A549 (cell line): ENCODE measurements at places on chromosomes 6 and 20.
A peak's percentile ranks its signal among the peaks of the same experiment; 100 is the strongest.

DNA sequence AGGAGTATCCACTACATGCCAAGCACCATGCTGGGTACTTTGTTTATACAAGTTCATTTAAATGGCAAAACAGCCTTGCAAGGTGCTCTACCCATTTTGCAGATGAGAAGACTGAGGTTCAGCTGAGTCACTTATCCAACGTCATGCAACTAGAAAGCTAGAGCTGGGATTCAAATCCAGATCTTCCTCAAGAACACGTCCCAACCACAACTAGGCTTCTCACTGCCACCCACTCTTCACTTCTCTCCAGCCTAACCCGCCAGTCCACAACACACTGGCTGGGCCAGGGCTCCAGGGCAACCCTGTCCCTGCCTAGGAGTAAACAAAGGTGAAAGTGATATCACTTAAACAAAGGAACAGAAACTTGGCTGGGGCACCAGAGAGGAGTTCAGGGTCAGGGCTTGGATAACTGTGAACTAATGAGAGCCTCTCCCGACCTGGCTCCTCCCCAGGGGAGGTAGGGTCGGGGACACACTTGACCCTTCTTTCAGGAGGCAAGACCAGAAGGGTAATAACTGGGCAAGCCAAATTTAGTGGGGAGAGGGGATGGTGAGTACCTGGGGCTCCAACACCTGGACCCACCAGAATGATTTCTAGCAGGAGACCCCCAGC lies 7.9 kb downstream of the SDC4 start:
- DNase-seq, result no peak

GRCh38 chr6:170005665-170006064 lies 254.2 kb downstream of the ERMARD start:
- DNase-seq, result no peak

DNA sequence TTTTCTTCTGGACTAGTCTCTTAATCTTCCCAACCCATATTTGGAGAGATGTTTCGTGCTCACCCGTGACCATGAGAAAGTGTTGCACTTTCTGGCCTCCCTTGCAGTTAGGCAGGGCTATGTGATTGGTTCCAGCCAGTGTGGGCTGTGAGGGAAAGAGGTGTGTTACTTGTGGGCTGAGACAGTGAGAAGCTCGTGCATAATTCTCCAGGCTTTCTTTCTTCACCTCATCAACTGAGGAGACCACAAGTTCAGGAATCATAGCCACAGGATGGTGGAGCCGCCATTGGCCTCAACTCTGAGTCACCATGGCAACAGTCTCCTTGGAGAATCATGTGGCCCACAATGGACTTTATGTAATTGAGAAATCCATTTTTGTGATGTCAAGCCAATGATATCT lies 57.5 kb upstream of the FUCA2 start:
- DNase-seq, result no peak

GRCh38 chr6:41724586-41725501 lies 10.6 kb downstream of the TFEB start:
- no peak for DNase-seq

GRCh38 chr6:52304983-52305390 lies 20.4 kb upstream of the MCM3 start:
- DNase-seq, result no peak

DNA sequence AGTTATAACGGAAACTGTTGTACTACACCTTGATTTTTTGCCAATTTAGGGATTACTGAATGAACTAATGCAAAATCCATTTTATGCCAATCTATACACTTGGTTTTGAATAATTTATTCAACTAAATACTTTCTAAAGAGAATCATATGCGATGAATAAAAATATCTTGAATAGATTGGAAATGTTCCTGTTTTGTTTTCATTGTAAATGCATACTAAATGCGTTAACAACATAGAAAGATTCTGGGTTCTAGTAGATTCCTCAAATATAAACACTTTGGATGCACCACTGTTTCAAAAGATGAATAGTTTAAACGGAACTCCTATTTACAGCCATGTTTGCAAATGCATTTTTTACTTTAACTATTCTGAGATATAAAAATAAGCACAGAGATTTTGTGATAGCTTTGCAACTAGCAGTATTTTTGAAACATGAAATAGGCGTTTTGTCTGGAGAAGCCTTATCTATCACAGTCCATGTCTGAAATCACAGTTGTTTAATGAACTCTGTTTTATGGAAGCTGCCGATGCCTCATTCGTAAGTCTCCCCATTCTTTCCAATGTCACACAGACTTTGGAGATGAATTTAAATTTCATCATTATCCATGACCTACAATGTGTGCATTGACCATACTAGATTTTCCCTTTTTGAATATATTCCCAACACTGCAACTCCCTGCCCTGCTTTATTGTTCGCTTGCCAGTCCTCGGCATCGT lies 277.7 kb upstream of the QKI start:
- no peak for DNase-seq

- no peak for DNase-seq
These were observed 131.5 kb upstream of the RALGAPA2 start for GRCh38 chr20:20843982-20844381.

GRCh38 chr6:149112976-149113375 lies 204.5 kb upstream of the TAB2 start:
- DNase-seq, result no peak

DNA sequence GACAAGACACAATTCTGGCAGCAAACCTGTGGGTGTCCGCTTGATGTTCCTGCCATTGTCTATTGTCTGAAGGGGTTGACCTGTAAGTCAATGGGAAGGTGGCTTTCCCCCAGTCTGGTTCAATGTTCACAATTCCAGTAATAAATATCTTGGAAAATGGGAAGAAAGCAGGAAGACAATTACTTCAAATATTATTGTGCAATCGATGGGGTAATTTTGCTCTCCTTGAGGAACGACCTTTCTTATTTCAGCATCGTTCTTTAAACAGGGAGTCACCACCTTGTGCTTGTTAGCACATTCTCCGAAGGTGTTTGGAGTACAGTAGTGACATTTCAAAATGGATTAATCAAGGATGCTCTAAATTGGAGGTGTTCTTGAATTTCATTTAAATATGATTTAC lies 136.9 kb downstream of the BTBD3 start:
- no peak for DNase-seq

- no peak for DNase-seq
These were observed 35.4 kb downstream of the FAM229B start for GRCh38 chr6:112122756-112123155.

- no peak for DNase-seq
These were observed 443.0 kb downstream of the PKHD1 start for GRCh38 chr6:51644426-51644825.

DNA sequence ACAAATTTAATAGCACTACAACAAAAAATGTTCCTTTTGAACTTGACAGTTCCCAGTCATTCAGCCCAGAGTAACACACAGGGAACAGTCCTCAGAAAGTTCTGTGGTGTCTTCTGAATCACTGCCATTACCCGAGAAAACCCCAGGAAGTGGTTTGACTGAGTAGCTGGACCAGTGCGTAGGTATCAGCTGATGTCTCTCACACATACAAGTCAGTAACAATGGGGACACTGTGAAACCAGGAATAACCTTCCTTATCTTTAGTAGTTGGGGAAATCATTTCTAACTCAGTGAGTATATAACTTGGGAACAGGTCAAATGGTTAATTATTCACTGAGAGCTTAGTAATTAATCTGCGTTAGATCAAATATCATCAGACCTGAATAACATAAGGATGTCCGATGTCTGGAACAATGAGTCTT lies 73.1 kb downstream of the HIVEP2 start:
- DNase-seq, result no peak

- no peak for DNase-seq
These were observed 68.5 kb downstream of the MAP3K5 start for GRCh38 chr6:136723780-136724179.

DNA sequence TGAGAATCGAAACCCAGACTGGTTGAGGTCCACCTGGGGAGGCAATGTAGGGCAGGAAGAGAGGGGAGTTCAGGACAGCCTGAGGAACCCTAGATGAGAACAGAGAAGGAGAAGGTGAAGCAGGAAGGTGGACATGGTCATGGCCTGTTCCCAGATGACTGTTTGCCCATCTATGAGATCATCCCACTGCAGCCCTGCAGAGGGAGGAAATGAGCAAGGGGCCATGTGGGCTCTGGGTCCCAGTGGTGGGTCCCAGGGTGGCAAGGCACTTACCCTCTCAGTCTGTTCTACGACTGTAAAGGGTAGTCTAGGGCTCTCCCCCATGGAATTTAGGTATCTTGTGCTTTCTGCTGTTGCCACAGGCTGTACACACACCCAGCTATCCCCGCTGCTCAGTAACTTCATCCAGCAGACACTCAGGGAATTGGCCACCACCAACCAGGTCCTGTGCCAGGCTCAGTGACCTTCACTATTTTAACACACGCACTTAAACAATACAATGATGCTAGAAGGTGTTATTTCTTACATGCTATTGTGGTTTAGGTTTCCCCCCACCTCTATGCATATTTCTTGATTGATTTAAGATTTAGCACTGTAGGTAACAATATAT lies 89.8 kb downstream of the TOX2 start:
- DNase-seq, result no peak

DNA sequence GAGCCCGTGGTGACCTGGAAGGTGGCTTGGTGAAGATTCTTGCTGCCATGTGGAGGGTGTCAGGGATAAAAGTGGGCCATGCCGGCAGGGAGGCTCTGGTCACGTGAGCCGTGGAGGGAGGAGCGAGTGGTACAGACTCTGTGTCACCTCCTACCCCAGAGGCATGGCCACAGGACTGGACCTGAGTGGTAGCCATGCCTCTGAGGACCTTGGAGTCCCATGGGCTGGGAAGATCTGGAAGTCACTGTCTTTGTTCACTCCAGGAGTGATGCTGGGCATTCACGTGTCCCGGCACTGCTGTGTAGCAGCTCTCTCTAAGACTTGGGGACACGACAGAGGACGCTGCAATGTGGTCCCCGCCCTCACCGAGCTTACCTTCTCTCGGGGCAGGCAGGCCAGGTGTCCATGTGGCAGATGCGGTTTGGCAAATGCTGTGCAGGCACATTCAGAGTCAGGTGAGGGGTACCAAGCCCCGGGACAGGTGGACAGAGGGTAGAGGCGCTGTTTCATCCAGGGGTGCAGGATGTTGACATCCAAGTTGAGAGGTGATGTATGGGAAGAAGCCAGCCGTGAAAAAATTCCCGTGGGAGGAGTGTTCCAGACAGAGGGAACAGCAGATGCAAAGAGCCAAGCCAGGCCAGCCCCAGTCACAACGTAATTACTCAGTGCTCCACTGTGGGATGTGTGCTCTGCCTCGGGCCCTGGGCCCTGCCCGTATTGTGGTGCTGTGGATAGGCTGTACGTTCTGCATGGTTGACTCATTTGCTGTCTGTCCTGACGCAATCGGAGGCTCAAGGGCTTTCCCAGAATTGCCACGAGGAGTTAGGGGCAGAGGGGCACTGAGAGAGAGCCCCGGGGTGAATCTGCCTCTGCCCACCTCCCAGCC lies 307.8 kb downstream of the TAF4 start:
- no peak for DNase-seq

- DNase-seq, result no peak
These were observed 378.0 kb upstream of the FLRT3 start for GRCh38 chr20:14715400-14715799.

GRCh38 chr20:63490416-63490815 lies 8.5 kb downstream of the EEF1A2 start:
- no peak for DNase-seq

DNA sequence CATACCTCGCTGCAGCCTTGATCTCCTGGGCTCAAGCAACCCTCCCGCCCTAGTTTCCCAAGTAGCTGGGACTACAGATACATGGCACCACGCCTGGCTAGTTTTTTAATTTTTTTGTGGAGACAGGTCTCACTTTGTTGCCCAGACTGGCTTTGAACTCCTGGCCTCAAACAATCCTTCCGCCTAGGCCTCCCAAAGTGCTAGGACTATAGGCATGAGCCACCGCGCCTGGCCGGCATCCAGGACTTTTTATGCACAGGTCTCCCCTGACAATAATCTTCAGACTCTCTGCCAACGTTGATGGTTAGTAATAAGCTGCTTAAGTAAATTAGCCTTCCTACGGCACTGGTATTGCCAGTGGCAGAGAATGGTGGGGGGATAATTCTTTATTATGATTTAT lies 110.5 kb upstream of the MTHFD1L start:
- DNase-seq, result no peak

DNA sequence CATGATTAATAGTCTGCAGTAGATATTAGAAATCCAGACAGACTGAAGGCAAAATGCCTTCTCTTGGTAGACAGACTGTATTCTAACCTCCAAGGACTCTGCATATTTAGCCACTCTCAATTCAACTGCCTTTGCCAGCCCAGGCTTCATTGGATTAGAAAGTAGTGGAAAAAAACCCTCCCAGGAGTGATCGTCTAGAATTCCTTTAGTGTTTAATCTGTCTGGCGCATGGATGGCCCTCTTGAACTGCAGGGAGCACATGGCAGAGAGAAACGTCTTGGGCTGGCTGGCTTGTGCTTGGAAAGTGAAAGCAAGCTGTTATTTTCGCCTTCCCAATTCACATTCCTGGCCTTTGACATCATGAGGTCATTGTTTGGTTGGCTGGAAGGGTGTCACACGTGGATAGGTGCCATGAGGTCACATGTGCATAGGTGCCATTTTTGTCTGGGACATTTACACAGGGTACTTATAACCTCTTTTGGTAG lies 30.9 kb upstream of the NEDD9 start:
- peak; percentile 72 for DNase-seq

- DNase-seq, result peak; percentile 93
These were observed 1.9 kb downstream of the ID1 start for GRCh38 chr20:31606804-31607639.

GRCh38 chr6:4661391-4661790 lies 114.8 kb upstream of the CDYL start:
- DNase-seq, result no peak

- DNase-seq, result no peak
These were observed 219.6 kb downstream of the CD83 start for GRCh38 chr6:14337152-14337551.

DNA sequence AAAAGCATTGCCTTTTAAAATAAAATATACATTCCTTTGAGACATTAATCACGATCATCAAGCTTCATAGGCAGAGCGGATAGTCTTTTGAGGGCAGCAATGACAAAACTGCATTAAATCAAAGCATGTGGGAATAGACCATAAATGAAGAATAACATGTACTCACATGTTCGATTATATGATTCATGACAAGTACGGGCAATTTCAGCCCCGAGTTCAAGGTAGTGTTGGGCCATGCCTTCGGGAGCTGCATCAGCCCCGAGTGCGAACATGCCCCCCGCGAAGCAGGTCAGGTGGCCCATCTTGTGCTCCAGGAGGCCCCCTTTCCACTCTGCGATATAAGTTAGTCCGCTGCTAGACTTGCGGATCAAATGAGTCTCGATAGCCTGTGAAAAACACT lies 111.0 kb upstream of the FAM184A start:
- DNase-seq, result no peak

- DNase-seq, result no peak
These were observed 324.7 kb downstream of the SYNE1 start for GRCh38 chr6:152312434-152312833.

- peak; percentile 46 for DNase-seq
These were observed 687 bp downstream of the SLC35A1 start for GRCh38 chr6:87473419-87473903.

DNA sequence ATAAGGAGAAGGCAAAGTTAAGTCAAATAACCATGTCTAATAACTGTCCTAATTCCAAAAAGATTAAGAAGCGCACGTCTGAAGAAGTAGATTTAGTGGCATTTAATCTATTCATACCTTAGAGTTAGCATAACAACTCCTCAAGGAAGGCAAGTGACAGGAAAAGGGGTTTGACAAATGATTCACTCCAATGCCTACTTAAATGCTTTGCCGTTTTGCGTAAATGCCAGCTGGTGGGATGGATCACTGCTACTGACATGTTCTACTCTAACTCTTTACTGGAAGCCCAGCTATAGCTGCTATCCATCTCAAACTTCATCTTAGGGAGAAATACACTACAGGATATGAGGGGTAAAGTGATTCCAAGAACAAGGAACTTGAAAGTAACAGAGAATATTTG lies 347.3 kb upstream of the RUNX2 start:
- no peak for DNase-seq
